ENCODE measurements at places on chromosomes 1 and 21.

DNA sequence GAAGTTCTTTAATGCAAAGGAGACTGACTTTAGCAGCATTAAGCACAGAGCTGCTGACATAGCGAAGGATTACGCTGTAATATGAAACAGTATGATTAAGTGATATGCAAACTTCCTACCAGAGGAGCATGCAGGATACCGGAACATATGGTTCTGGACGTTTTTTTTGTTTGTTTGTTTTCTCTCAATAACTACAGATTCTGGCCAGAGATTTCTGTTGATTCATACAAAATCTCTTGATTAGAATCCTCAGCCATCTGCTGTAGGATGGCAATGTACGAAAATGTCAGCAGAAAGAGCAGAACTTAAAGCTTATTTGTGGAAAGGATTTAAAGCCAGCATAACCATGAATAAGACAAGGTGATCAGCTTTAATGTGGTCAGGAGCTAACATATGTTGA lies 970.7 kb downstream of the KCNT2 start:
- DNase-seq, result no peak

GRCh38 chr1:118960026-118960561 lies 28.0 kb downstream of the TBX15 start:
- no peak for DNase-seq

DNA sequence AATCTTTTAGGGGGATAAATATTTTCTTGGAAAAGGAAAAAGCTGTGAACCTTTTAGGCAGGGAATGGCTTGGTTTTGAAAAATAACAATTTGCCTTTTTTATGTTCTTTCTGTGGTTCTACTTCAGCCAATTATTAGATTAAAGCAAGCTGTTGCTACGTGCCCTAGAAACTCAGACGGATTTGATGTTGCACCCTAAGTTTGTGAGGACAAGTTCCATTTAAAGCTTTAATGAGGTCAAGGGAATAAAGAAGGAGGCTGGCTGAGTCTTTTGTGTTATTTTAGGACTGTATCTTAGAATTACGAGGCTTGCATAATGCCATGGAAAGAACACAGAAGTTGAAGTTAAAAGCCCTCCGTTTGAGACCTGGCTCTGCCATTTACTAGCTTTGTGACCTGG lies 216.9 kb downstream of the NUF2 start:
- no peak for DNase-seq

DNA sequence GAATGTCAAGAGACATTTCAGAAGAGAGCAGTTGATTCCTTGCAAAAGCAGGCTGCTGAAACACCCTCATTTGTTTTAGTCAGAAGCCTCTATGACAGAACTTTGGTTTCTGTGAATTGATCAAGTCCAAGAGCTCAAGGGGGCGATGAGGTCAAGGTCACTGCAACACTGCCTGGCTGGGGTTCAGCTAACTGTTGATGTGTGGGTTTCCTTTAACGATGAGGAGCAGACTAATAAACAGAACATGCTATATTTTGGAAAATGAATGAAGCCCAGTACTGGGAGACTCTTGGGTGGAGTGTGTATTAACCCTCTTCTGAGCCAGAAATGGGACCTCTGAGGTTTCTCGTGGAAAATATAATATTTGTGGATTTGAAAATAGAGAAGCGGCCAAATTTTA lies 109.3 kb downstream of the ZC3H11B start:
- DNase-seq, result no peak

DNA sequence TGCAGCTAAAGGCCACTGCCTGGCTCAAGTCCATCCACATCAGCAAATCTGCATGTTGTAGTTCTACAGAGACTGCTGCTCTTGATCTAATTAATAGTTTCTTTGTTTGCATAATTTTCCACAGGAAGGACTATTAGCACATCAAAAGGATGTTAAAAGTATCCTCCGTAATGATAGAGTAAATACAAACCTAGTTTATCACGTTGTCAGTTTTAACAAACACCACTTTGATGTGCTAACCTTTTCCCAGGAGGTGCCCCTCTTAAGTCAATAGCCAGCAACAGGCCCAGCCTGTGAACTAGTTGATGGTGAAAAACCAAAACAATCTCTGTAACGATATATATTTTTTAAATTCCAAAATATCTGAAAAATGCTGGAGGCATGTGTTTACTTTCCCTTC lies 64.2 kb upstream of the SLC22A15 start:
- no peak for DNase-seq

DNA sequence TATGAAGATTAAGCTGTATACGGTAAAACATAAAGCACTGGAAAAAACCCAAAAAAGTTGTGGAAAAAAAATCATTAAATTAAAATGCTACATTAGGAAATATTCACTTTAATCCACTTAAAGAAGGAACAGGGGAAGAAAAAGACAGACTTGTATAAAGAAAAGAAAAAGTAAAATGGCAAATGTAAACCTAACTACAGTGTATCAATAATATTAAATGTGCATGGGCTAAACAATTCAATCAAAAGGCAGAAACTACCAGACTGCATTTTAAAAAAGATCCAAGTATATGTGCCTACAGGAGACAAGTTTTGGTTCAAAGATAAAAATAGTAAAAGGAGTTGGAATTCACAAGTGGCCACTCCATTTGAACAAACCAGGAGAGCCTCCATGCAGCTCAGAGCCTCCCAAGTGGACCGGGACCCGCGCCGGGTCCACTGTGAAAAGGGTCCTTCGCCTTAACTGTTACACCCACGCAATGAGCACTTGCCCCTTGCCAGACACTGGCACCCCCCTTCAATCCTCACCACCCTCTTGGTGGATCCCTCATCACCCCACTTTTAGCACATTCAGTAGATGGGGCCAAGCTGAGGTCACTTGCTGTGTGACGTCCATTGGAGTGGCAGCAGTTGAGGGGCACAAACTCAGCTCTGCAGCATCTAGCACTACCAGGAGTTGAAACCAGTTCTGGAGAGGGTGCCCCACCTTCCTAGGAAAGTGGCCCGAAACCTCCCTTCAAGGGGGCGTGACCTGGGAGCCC lies 898 bp downstream of the C1orf174 start:
- no peak for DNase-seq

GRCh38 chr1:11697188-11697892 lies 5.8 kb downstream of the DRAXIN start:
- DNase-seq, result no peak

Measured in CD4-positive, alpha-beta T cell treated with Interferon gamma for 1 hour (primary cell).